ENCODE measurements at places on chromosomes 2 and 18.

DNA sequence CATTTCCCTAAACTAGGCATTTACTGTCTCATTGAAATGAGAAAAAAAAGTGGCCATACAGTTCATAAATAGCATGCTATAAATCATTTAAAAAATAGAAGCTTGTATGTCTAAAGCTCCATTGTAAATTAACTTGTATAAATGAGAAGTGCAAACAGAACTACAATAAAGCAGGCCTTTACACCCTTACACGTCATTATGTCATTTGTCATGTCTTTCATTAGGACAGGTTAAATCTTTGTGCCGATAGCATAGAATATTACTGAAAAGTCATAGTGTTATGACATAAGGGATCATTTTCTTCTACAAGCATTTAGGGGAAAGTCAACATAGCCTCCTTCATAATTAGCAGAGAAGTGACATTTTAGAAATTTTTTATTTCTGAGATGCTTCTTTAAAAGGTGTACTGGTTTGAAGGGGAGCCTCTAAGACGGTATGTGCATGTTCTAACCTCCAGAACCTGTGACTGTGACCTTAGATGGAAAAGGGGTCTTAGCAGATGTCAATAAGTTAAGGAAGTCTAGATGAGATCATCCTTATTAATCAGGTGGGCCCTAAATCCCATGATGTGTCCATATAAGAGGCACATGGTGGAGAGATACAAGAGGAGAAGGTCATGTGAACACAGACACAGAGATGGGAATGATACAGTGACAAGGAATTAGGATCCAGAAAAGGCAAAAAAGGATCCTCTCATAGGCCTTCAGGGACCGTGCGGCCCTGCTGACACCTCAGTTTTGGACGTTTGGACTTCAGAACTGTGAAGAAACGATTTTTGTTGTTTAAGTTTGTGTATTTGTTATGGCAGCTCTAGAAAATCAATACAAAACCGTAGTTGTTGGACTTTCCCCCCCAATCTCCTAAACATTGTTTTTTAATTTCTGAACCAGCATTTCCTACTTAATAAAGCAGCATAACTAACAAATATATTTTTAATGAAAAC is 863.7 kb downstream of the MBD2 start:
- no peak for DNase-seq

DNA sequence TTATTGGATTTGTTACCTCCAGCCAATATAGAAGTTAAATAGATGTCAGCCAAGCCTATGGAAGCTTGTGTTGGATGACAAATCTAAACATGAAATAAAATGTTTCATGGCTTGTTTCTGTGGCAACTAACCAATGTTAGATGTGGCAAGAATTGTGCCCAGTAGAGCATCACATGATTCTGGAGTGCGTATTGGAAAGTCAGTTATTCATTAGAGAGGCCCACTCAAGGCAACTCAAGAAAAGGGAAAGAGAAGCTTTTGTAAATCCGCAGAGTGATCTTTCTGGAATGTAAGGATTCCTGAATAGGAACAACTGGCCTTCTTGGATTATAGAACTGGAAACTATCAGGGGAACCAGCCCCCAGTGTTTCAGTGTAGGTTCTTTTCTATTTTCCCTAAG is 162.9 kb downstream of the TMEM247 start:
- DNase-seq = no peak

DNA sequence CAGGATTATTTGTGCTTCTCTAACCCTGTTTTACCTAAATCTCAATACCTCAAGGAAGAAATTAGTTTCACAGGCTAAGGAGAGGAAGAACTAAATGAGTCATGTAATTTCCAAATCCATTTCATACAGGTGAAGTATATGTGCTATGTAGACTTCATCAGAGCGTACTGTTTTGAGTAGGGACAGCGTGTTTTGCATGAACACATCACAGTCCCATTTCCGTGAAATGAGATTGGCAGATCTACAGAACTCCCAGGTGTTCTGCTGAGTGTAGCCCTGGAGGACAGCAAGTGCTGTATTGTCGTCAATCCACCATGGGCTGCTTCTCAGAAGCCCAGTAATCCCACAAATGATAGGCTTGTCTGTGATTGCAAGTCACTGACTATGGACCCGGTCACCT is 97.7 kb downstream of the XRCC5 start:
- DNase-seq = no peak

DNA sequence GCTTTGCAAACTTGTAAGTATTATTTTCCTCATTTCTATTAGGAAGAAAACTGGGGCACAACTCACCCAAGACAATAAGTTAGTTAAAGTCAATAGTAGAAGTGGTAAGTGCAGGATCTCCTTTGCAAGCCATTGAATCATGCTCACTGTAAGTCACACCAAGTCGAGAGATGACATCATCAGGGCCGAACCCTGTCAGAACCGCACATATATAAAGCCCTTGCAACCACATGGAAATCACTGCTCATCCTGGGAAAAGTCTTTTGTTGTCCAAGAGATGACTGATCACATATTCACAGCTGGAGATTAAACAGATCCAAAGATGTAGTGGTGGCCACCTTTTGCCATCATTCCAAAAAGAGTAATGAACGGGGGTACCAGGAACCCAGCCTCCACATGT is 484.8 kb upstream of the ID2 start:
- no peak for DNase-seq

GRCh38 chr2:239790721-239791120 is 234.4 kb downstream of the NDUFA10 start:
- DNase-seq = no peak

- no peak for DNase-seq
Measured at GRCh38 chr2:148479398-148479797, 165.2 kb upstream of the EPC2 start.

GRCh38 chr2:215391531-215391930 is 44.3 kb downstream of the FN1 start:
- no peak for DNase-seq

DNA sequence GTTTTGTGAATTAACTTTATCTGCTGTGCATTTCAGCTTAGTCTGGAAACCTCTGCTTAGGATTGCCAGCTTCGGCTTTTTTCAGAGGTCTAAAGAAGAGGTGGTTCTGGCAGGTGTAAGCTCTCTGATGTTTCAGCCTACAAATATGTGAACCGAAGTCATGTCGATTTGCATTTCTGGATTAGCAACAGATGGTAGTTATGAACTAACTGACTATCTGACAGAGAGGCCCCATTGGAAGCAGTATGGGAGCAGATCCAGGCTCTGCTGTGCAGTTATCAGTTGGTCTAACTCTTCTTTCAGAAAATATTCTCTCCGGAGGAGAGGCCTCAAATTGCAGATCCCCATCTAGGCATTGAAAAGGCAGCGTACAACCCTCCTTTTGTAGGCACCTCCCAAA is 32.7 kb upstream of the SPRED2 start:
- DNase-seq = no peak

- DNase-seq = peak; percentile 60
Measured at GRCh38 chr18:33231474-33232317, 208.8 kb downstream of the CCDC178 start.

DNA sequence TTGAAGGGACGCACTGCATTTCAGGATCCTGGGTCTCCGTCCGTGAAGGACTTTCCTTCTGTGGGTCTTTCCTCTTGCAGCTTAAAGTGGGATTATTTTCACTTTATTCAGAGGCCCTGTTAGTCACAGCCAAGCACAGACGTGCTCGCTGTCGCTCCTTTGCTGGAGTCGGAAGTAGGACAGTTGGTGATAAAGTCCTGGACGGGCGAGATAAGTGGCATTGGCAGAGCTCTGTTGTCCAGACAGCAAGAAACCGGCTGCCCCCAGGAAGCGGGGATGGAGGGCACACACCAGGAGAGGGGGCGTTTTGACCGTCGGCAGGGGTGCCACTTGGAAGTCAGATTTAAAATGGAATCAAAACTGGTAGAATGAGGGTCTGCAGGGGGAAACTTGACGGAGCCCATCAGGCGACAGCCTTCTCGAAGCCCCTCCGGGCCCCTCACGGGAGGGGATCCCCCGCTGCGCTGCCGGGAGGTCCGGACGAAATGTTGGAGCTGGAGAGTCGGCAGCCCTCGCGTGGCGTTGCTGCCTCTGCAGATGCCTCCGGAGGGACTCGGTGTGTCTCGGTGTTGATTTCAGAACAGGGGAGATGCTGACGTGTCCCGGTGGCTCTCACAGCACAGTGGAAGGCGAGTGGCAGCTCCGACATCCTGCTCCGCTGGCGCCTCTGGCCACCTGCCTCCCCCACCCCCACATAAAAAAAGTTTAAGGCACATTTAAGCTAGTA is 124.2 kb downstream of the NFATC1 start:
- no peak for DNase-seq

DNA sequence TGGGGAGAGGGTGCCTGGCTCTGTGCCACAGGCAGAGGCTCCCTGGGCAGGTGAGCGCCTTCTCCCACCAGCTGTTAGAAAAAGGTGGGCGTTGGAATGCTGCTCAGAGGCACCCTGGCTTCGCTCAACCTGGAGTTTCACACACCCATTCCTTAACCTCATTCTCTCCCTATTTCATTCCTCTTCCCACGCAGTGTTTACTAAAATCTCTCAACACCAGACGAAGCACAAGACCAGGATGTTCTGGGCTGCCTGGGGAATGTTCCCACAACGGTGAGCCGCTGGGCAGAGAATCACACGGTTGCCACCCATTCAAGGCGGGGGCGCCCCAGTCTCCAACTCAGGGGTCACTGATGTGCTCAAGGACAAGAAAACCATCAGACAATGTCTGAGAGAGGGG is 64.5 kb downstream of the TGFA start:
- no peak for DNase-seq

- no peak for DNase-seq
Measured at GRCh38 chr18:69230204-69230603, 170.5 kb upstream of the DOK6 start.

DNA sequence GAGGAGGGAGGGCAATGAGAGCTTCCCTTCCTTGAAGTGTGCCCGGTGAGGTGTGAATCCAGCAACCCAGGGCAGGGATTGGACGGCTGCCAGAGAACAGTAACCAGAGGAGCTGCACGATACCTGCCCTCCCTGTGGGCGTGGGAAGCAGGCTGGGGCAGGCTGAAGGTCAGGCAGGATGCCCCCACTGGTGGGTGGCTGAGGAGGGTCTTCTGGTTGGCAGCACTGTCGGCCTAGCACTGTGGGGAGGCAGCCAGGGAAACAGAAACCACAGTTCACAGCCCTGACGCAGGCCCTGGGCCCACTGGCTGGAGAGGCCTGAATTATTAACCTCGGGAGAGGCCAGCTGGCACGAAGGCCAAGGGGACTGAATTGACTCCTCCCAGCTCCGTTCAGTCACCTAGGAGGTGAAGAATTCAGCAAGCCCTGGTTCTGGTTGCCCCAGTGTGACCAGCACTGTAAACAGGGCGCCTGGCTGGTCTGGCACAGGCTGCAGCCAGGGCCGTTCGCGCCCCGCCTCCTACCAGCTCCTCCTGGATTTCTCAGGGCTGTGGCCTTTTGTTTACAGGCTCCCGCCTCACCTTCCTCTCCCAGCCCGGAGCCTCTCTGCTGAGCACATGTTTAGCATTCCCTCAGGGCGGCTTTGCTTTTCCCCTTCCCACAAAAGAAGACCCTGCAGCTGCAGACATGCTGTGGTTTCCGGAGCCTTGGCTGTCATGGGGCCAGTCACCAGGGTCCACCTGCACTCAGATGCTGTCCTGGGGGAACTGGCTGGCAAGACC is 97.8 kb downstream of the B3GNT2 start:
- DNase-seq = no peak

GRCh38 chr2:255195-255594 is 8.6 kb downstream of the SH3YL1 start:
- DNase-seq = no peak

GRCh38 chr18:79940814-79941472 is 10.5 kb downstream of the SLC66A2 start:
- no peak for DNase-seq

- no peak for DNase-seq
Measured at GRCh38 chr18:9898792-9899549, 13.2 kb downstream of the TXNDC2 start.

DNA sequence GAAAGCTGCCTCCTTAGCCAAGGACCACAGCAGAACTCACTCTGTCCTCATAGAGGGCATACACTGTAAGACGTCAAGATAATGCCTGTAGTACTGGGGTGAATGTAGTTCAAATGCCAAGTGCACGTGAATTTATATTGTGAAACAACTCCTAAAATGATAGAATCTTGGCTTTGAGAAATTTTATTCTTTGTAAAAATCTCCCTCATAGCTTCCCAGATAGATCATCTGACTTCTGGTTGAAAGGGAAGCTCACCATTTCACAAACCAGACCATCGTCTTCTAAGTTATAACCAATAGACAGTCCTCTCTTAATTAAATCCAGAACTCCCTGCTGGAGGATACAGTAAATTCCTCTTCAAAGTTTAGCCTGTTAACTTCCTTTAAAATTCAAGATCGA is 110.9 kb upstream of the MSTN start:
- no peak for DNase-seq

DNA sequence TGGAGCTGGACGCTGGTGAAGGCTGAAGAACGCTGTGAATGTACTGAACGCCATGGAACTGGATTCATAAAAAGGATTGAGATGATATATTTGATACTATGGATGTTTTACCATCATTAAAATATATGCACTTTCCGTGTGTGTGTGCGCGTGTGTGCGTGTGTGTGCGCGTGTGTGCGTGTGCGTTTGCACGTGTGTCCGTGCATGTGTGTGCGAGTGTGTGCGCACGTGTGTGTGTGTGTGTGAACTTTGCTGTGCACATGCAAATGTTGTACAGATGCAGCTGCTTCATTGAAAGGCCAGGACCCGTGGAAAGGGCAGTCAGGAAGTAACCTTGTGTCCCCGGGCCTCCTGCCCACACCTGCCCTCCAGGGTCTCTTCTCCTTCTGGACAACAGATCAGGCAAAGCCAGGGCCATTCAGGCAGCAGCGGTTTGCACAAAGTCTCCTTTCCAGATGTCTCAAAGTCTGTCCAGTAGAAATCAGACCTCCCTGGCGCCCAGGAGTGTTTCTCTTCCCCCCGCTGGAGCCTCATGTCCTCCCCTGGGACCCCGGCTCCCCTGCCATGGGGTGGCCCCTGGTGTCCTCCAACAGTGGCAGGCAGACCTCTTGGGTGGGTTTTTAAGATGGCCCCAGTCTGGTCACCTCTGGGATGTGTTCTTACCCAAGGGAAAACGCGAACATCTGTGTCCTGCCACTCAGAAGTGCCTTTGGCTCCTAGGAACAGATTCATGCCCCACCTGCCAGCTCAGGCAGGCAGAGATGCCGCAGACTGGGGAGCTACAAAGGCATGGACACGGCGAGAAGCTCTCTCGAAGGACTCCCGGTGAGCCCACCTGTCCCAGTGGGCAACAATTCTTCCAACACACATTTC is 86.1 kb upstream of the GPC1 start:
- DNase-seq = no peak

DNA sequence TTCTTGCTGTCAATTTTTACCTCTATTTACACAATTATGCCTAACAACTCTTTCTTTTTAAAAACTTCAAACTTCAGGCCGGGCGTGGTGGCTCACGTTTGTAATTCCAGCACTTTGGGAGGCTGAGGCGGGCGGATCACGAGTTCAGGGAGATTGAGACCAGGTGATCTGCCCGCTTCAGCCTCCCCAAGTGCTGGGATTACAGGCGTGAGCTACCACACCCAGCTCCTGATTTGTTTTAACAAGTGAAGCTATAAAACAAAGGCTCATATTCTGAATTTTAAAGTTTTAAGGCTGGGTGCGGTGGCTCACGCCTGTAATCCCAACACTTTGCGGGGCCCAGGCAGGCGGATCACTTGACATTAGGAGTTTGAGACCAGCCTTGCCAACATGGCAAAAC is 15.5 kb downstream of the PTPN2 start:
- no peak for DNase-seq
